Epithelial cell of prostate (primary cell): ENCODE measurements at places on chromosomes 6 and 20.

DNA sequence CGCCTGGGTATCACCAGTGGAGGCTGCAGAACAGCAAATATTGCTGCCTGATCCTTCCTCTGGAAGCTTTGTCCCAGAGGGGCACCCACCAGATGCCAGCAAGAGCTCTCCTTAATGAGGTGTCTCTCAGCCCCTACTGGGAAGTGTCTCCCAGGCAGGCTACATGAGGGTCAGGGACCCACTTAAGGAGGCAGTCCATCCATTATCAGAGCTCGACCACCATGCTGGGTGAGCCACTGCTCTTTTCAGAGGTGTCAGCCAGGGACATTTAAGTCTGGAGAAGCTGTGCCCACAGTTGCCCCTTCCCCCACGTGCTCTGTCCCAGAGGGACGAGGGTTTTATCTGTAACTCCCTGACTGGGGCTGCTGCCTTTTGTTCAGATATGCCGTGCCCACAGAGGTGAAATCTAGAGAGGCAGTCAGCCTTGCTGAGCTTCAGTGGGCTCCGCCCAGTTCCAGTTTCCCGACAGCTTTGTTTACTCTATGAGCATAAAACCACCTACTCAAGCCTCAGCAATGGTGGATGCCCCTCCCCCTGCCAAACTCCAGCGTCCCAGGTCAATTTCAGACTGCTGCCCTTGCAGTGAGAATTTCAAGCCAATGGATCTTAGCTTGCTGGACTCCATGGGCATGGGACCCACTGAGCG lies 25.9 kb upstream of the AIG1 start:
- DNase-seq = no peak

DNA sequence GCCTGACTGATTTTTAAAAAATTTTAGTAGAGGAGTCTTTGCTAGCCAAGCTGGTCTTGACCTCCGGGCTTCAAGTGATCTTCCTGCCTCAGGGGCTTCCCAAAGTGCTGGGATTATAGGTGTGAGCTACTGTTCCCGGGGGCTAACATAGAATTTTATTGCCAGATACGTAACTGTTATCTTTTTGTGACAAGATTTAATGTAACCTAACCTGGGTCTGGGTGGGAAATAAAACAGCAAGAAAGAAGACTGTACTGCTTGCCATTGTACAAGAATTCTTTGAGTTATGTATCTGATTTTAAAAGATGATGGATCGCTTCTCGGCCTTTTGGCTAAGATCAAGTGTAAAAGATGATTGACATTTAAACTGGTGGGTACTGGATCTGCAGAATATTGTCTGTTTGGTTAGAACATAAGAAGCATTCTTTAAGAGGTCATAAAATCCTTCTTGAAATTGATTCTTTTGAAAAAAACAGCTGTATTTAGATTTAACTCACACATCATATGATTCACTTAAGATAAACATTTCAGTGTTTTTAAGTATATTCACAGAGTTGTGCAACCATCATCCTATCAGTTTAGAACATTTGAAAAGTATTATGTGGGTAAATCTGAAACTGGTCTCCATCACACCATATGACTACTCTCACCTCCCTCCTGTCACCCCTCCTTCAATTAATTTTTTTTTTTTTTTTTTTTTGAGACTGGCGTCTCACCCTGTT lies 21.6 kb downstream of the TPX2 start:
- DNase-seq = no peak

DNA sequence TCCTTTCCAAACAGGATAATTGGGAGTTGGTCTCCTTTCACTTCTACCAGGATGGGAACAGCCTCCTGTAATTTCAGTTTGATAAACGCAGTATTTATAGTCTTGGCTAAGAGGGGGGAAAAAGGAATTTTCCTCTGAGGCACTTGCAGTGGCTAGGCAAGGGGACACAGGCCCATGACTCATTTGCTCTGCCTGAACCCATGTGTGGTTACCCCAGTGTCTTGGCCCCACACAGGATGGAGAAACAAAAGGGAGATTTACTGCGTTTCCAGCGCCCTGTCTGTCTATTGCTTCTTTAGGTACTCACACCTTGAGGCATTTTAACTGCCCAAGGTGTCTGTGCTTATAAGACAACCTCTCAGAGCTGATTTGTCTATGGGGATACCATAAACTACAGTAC lies 74.8 kb upstream of the NEDD9 start:
- no peak for DNase-seq

DNA sequence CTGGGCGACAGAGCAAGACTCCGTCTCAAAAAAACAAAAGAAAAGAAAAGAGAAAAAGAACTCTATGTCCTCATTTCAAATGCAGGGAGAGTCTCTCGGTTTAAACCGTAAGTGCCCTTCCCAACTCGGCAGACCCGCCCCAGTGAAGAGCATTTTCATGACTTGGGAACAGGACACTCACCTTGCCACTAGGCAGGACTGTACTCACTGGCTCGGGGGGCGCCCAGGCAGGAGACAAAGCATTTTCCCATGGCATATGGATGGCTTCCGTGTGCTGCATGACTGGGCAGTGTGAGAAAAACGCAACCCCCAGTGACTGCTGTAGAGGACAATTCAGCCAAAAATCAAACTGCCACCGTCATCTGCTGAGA lies 23.7 kb upstream of the MRGBP start:
- no peak for DNase-seq

DNA sequence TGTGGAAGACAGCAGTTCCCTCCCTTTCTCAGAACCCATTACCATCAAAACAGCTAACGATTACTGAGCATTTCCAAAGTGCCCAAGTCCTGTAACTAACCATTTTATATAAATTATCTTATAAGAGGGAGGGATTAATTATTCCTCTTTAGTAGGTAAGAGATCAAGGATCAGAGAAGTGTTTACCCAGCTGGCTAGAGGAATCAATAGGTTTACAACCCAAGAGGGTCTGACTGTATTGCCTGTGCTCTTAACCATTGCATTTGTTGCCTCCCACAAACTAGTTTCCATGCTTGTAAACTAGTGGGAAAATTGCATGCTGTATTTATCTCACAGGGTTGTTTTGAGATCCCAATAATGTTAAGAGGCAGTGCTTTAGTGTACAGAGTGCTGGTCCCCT lies 3.7 kb upstream of the DBNDD2 start:
- no peak for DNase-seq

DNA sequence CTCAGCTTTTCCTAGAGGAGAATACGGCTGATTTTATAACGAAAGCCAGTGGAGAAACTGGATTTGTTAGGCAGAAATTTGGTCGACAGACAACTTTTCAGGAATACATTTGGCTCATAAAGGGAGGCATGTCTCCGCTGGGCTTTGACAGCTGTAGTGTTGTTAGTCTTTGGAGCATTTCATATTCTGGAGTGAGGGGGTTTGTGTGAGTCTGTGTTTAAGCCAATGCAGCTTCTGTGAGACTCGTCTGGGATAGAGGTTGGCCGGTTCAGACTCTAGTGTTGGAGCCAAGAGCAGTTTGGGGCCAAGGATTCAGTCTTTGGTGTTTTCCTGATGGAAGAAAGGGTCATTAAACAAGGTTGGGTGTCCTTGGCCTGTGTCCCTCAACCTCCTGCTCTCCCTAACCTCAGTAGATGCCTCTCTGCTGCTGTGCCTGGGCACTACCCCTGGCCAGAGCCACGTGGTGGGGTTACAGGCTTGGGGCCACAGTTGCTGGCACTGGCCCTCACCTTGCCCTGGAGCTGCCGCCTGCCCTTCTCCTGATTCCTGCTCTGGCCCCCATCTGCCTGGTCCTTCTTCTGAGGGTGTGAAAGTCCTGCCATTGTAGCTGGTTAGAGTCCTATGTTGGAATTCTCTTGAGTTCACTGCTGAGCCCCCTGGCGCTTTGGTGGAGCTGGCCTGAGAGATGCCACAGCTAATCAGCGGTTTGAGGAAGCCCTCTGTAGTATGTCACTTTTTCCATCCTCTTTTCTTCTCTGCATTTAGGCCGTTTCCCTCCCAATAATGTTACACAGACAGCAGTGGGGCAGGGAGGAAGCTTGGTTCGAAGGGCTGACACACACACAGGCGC lies 6.9 kb downstream of the PTK7 start:
- DNase-seq = no peak

GRCh38 chr20:58349570-58349969 lies 39.5 kb upstream of the VAPB start:
- DNase-seq = peak; percentile 36

DNA sequence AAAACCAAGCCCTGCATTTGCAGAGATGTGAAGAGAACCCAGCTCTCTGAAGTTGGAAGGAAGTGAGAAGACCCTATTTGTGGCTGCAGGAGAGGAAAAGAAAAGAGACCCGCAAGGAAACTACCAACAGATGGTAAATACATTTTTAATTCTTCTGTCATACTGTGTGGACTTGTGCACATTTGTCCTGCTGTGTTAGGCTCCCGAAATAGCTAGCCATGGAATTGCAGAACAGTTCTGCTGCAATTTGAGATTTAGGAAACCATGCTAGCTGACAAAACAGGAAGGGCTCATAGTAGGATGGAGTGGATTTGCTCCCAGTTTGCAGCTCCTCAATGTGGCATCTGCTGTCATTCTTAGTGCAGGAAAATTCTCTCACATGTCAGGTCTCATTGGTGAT lies 12.1 kb upstream of the ATXN1 start:
- DNase-seq = no peak

GRCh38 chr6:109305028-109305427 lies 77.2 kb downstream of the CD164 start:
- DNase-seq = no peak

DNA sequence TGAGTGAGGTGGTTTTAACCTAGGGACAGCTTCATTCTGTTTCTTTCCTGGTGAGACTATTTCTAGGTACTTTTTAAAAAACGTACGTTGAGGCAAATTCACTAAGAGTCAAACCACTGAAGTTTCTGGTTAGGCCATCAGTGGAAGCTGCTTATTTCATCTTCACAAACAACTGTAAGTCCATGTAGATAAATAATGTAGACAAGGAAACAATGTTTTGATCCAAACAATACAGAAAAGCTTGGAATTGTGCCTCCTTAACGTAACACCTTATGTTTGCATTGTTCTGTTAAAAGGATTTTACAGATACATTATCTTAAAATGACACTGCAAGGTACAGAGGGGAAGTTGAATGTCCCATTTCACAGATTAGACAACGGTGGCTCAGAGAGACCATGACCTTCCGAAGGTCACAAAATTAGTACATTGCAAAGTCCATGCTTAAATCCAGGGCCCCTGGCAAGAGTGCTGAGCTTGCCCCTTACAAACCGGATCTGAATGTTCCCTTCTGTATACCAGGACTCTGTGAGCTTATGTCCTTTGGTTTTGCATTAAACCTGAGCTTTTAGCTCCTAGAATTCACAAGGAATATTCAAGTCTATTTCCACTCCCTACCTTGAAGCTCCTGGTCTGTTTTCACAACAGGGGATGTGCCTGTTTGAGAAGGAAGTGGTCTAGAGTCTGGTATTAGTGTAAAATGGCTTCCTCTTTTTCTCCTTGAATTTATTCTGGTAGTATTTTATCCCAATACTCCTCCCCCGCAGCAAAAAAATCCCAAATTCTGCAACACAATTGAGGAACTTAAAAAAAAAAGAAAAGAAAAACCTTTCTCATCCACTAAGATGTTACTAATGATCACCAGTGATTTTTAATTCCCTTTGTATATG lies 28.9 kb upstream of the ZNF217 start:
- DNase-seq = no peak

DNA sequence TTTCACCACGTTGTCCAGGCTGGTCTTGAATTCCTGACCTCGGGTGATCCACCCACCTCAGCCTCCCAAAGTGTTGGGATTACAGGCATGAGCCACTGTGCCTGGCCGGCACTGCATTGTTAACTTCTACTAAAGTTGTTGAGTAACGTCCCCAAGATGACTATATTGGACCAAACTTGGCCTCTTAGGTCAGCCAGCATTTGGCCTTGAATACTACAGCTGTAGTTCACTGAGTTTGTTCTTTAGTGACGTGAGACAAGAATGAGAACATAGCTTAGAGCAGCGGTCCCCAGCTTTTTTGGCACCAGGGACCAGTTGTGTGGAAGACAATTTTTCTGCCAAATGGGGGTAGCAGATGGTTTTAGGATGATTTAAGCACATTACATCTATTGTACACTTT lies 237.1 kb downstream of the TBC1D7 start:
- DNase-seq = no peak

- no peak for DNase-seq
Measured at GRCh38 chr6:33854572-33855030, 50.8 kb upstream of the MLN start.

DNA sequence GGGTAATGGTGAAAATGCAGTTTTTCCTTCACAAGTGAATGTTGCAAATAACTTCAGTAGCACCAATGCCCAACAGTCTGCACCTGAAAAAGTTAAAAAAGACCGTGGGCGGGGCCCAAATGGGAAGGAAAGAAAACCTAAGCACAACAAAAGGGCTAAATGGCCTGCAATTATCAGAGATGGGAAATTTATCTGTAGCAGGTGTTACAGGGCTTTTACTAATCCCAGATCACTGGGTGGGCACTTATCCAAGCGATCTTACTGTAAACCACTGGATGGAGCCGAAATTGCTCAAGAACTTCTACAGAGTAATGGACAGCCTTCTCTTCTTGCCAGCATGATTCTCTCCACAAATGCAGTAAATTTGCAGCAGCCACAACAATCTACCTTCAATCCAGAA lies 64.8 kb upstream of the SMIM8 start:
- no peak for DNase-seq

- no peak for DNase-seq
Measured at GRCh38 chr6:127518191-127518709, 885 bp downstream of the MTCL3 start.

DNA sequence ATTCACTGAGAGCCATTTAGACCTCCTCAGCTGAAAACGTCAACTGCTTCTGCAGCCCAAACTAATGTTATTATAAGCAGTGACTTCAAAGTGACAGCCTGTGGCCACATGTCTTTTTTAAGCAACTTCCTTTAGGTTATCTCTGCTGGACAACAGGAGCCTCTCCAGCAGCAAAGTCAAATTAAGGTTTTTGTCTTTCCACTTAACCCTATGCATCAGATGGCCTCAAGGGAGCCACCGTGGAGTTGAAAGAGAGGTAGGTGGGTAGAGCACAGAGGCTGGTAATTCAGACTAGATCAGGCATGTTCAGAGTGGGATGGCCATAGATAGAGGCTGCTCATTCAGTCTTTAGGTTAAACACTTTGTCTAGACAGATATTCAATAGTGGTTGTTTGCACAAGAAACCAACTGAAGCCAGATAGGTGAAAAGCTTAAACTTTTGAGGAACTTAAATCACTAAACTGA lies 300.6 kb upstream of the ECI2 start:
- no peak for DNase-seq

GRCh38 chr20:46406986-46407670 lies 713 bp upstream of the ELMO2 start:
- no peak for DNase-seq

DNA sequence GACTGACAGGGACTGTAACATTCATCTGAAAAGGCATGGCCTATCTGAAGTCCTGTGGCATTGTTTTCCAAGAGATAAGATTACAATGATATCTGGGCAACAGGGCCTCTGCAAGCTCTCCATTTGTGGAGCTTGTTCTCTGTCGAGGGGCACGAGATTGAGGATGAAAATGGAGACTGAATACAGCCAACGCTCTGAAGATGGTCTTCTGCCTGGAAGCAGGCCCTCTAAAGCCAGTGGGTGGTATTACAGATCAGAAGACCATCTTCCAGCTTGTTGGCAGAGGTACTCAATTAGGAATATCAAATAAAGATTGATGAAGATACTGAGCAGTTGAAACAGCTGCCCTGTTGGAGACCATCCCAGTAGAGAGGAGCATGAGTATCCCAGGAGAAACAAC lies 288.2 kb downstream of the CENPW start:
- DNase-seq = no peak

- no peak for DNase-seq
Measured at GRCh38 chr20:51536116-51537069, 6.1 kb downstream of the NFATC2 start.
